AG10803 (cell line): ENCODE measurements at places on chromosomes 16 and 17.

DNA sequence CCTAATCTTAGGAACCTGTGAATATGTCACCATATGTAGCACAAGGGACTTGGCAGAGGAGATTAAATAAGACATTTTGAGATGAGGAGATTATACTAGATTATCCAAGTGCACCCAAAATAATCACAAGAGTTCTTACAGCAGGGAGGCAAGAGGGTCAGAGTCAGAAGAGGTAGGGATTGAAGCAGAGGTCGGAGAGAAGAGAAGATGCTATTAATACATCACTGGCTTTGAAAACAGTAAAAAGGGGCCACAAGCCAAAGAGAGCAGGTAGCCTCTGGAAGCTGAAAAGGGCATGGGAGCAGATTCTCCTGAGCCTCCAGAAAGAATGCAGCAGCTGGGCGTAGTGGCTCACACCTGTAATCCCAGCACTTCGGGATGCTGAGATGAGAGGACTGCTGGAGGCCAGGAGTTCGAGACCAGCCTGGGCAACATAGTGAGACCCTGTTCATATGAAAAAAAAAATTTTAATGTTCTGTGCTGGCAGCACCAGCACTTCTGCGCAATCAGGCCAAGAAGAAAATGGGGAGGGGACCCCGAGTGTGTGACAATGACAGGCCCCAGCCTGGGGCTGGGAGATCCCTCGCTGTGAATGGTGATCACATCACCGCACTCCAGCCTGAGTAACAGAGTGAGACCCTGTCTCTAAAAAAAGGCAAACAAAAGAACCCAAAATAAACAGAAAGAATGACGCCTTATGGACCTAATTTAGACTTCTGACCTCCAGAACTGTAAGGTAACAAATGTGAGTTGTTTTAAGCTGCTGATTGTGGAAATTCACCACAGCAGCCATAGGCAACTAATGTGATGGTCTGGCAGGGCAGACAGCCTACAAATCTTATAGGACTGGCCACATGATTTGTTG lies 275.4 kb downstream of the MRTFB start:
- no peak for DNase-seq

- DNase-seq, result no peak
These were observed 37.1 kb upstream of the SLC25A19 start for GRCh38 chr17:75326226-75326848.

- DNase-seq, result no peak
These were observed 37.2 kb downstream of the C17orf67 start for GRCh38 chr17:56796536-56796935.

- no peak for DNase-seq
These were observed 8.7 kb downstream of the GSG1L2 start for GRCh38 chr17:9813166-9813565.

DNA sequence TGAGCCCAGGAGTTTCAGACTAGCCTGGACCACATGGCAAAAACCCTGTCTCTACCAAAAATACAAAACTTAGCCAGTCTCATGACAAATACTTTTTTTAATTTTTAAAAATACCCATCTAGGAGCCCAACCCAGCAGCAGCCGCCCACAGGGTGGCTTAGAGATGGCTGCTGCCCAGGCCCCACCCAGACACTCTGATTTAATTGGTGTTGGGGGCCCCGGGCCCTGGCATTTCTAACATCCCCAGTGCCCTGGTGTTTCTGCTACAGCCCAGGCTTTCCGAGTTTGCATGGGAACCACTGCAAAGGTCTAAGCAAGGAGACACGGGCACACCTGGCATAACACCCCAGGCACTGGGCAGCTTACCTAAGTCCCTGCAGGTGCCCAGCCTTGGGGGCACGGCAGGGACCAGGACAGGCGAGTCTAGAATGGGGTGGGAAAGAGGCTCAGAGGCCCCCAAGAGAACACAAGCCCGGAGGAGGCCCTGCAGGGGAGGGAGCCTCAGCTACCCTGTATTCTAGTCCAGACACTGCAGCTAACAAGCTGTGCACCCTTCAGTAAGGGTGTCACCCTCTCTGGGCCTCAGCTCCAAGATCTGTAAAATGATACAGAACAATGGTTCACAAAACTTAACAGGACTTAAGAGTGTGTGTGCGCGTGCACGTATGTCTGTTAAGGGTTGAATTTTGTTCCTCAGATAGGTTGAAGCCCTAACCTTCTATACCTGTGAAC lies 48.8 kb downstream of the RMI2 start:
- no peak for DNase-seq

DNA sequence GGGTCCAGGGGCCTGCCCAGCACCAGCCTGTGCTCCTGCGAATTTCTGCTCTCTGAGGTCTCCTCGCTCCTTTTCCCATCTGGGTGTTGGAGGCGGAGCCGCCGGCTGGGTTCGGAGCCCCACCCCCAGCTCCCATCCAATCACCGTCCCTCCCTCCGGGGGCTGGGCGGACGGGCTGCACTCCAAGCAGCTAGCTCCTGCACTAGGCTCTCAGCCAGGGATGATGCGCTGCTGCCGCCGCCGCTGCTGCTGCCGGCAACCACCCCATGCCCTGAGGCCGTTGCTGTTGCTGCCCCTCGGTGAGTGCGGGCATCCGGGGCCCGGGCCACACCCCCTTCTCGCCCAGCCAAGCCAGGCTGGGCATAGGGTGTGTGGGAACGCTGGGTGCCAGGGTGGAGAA lies at the start of gene NRN1L:
Gene NRN1L (plus strand): TSS at position 202 of the 400 bp plus-strand sequence. CDS start 19 bp downstream, at position 221.
- DNase-seq, result peak; percentile 87

GRCh38 chr16:48865520-48865919 lies 255.5 kb upstream of the N4BP1 start:
- DNase-seq, result no peak
